Progenitor cell of endocrine pancreas (in vitro differentiated cells): ENCODE measurements at places on chromosomes 2 and 18.

DNA sequence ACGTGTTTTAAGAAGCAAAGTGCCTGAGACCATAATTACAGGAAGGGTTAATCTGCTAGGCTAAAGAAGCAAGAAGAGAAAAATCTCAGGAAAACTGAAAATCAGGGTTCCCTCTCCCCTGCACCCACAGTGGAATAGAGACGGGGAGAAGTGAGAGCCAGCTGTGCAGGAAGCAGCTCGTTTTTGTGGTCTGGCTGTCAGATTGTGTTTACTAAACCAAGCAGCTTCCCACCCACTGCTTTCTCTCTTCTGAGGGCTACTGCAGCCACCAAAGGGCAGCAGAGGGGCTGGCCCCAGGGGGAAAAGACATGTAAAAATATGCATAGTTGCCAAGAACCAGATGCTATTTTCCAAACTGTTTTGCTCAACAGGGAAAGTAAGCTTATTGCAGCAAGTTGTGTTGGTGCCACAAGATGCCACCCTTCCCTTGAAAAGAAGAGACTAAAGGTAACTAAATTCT lies 72.6 kb upstream of the THUMPD2 start:
- no peak for DNase-seq

DNA sequence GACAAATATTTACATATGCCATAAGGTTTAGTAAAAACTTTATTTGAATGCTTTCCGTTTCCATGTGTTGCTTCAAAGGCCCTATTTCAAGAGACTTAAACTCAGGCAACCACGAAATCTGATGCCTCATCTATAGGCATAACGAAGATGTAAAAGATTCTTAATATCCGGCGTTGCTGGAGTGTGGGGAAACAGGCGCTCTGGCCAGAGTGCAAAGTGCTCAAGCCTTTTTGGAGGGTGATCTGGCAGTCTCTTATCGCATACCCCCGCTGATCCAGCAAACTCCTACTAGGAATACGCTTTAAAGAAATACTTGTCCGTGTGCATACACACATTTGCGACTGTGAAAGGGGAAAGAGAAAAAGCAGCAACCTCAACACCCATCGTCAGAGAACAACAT lies 108.8 kb downstream of the NOL10 start:
- DNase-seq, result no peak

- no peak for DNase-seq
Observed at GRCh38 chr2:151037434-151037833, 224.2 kb downstream of the RBM43 start.

DNA sequence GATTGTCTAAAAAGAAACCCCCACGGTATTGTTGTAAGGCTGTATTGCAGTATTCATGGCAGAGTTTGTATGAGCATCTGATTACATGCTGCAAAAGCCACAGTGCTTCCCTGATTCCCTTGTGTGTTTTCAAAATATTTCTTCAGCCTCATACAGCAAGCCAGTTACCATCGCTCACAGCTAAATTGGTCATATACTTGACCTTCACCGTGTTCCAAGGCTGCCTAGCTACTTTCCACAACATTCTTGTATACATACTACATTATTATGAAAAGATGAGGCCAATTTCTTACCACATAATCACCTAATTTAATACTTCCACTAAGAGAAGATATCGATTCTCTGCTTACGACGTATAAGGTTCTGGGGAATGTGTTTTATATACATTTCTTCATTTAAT lies 576.3 kb upstream of the CNTNAP5 start:
- DNase-seq, result no peak

- no peak for DNase-seq
Observed at GRCh38 chr2:119723186-119723585, 36.5 kb upstream of the PTPN4 start.

- no peak for DNase-seq
Observed at GRCh38 chr2:35228584-35228983, 1127.0 kb upstream of the CRIM1 start.

DNA sequence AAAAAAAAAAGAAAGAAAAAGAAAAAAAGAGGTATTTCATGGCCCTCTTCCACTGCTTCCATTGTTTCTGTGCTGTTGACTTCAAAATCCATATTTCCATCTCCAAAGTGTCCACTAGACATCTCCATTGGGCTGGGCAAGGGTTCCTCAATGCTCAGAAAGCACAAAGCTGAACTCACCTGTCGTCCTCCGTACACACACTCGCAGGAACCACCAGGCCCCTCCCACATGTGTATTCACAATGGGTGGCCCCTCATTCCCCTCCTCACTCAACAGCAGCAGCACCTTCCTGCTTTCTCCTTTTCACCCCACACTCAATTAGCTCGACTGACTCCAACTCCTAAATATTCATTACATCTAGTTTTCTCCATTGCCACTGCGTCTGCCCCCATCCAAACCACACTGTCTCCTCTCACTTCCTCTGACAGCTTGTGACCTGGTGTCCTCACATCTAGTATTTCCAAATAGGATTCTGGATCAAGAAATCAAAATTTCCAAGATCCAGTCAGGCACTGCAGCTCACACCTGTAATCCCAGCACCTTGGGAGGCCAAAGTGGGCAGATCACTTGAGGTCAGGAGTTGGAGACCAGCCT lies 25.2 kb downstream of the OSBPL1A start:
- no peak for DNase-seq
